ENCODE measurements at places on chromosomes 6 and 20. TPM values are rescaled to one million over a fixed set of nuclear protein-coding genes. Genes with fewer than 3 reads are reported as not detected.

GRCh38 chr20:61499859-61500554 lies 247.9 kb downstream of the CDH4 start:
- DNase-seq, result no peak

DNA sequence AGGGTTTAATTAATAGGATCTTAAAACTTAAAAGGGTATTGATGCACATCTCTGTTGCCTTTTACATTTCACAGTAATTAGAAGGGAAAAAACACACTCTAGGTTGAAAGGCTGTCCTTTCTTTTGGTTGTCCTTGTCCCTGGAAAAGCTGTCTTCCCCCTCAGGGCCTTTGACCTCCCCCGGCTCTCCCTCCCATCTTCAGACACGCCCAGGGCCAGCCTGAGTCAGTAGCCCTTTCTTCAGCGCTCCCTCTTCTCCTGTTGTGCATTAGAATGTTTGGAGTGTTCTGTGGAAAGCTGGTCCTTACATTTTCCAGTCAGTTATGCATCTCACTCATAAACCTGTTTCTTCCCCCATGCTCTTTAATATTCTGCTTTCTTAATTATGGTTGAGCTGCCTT lies 157.0 kb downstream of the MTHFD1L start:
- DNase-seq, result no peak

DNA sequence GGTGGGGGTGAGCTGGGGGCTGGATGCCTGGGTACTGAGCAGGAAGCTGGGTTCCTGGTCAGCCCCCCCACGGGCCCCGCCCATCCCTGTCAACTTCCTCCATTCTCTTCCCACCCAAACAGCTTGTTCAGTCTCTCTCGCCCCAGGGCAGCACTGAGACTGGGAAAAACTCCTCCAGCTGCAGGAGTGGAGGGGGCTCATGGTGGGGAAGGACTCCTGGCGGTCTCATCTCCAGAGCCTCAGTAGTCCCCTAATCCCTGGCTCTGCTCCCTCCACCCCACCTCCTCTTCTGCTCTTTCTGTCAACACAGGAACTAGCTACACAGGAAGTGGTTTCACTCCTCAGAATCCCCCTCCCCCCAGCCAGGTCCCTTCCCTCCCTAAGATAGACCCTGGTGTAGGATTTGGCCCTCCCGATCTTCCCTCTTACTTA lies at the start of gene GPSM3:
Gene GPSM3 (minus strand): TSS at position 36 of the 432 bp plus-strand sequence. CDS start 130 bp downstream, outside the sequence.
- peak; percentile 87 for DNase-seq

- no peak for DNase-seq
These were observed 72.4 kb downstream of the BACH2 start for GRCh38 chr6:90224196-90224595.

DNA sequence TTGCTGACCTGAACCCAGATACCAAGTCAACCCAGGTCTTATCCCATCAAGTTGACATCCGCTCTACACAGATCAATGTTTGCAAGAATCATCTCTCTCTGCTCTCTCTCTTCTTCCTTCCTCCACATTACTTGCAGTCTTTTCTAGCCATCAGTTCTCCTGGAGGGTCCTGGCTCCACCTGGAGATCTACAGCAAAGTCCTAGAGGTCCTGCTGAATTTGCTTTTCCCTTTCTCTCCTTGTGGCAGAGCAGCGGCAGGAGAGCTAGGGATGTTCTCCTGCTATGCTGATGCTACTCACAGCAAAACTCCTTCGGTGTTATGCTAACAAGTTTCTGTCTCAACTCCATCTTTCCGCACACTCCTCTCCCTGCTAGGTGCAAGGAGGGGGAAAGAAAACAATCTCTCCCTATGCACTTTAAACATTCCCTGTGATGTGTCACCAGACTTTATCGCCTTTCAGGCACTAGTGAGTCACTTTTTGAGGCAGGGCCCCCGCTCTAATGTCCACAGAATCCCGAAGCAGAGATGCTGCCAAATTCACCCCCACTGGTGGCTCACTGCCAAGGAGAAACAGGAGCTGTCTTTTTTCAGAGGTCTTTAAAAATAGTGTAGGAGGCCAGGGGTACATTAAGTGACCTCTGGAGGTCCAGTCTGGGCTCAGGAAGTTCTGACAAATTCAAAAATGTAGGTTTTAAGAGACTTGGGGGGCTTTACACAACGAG lies 62.6 kb downstream of the FAM50B start:
- peak; percentile 85 for DNase-seq

Gene COL21A1
- 87.3 TPM for total RNA-seq
